ENCODE measurements at places on chromosomes 7 and 10.

- no peak for DNase-seq
Measured at GRCh38 chr10:63751836-63752235, 230.6 kb downstream of the REEP3 start.

GRCh38 chr7:53325061-53325460 lies 289.6 kb downstream of the POM121L12 start:
- no peak for DNase-seq

DNA sequence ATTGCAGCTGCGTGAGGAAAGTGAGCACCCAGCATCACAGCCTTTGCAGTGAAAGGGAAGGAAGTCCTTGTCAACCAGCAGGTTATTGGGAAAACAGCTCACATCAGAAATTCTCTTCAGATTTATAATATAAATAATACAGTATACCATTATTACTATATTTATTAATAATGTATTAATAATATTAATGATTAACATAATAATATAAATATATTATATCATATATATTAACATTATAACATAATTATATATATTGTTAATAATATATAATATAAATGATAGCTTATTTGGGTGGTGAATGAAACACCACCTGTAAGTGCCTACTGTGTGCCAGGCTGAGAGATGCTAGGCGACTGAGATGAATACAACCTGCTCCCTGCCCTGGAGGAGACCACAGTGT lies 423.0 kb downstream of the TCERG1L start:
- no peak for DNase-seq

DNA sequence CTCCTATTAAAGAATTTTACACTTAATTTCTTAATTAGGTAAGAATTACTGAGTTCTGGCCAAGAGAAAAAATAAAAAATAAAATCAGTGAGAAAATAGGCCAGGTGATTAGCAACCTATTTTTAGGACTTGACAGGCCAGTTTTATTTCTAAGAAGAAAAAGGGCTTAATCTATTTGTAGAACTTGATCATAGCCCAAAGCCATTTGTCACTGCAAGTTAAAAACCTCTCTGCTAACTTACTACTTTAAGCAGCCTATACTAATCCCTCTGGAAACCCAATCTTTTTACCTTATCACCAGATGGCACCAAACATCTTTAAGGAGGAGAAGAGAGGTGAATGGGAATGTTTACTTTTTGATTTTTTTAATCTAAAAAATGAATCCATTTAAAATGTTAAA lies 222.1 kb upstream of the RHOBTB1 start:
- DNase-seq = no peak

DNA sequence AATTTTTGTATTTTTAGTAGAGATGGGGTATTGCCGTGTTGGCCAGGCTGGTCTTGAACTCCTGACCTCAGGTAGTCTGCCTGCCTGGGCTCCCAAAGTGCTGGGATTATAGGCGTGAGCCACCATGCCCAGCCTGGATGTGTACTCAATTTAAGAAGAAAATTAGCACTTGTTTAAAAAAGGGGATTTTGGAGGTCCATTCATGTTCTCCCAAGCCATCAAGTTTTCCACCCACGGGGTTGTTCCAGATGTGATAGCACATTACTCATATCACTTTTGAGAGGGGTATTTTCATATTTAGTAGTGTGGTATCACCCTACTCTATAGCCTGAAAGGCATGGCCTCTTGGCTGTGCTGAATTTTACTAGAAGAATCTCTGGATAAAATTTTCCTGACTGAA lies 10.5 kb upstream of the SLC26A3 start:
- no peak for DNase-seq

DNA sequence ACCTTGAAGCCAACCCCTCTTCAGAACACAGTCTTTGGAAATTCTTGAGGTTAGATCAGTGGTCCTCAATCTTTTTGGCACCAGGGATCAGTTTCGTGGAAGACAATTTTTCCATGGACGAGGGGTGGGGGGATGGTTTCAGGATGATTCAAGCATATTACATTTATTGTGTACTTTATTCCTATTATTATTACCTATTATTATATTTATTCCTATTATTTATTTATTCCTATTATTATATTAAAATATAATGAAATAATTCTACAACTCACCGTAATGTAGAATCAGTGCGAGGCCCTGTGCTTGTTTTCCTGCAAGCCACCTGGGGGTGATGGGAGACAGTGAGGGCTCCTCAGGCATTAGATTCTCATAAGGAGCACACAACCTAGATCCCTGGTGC lies 17.9 kb downstream of the CAMK1D start:
- no peak for DNase-seq

DNA sequence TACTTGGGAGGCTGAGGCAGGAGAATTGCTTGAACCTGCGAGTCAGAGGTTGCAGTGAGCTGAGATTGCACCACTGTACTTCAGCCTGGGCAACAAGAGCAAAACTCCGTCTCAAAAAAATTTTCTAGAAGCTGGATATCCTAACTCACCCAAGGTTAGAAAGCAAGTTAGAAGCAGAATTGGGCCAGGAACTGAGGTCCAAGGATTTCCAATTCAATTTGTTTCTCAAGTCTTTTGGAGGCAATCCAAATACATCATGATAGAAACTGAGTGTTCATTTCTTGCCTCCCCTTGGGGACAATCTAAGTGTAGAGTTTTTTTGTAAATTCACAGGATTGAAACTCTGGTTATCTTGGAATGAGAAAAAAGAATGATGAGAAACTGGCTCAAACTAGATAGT lies 45.5 kb downstream of the LAMB1 start:
- no peak for DNase-seq

DNA sequence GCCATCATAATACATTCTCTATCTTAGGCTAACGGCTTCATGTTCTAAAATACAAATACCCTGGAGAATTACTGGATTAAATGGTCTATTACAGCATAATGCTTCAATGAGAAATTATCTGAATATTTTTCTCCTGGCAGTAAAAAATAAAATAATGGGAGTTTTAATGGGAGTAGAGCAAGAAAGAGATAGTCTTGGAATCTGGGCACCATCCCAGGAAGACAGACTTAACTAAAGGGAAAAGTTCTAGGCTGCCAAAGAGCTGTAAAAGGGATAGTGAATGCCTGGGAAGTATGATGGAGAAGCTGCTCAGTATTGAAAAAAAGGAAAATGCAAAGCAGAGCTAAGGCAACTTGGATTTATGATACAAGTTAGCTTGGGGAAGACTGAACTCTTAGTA lies 12.1 kb upstream of the SYPL1 start:
- DNase-seq = no peak

DNA sequence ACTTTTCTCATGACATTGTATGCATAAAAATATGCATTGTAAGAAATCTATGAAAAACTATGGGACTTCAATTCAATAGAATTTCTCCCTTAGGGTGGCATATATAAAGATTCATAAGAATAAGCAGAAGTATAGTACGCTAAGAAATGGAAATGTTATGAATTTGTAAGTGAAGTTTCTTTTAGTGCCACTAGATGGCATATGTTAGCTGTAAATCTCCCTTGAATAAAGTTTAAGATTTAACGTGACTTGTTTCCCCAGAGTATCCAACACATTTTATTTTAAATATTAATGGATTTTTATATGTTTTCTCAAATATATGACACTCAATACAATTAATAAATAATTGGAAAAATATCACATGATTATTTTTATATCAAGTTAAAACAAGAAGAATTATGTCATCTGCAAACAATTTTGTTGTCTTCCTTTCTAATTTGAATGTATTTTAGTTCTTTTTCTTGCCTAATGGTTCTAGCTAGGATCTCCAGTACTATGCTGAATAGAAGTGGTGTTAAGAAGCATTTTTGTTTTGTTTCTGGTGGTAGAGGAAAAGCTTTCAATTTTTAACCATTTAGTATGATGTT lies 287.2 kb downstream of the HGF start:
- DNase-seq = no peak

DNA sequence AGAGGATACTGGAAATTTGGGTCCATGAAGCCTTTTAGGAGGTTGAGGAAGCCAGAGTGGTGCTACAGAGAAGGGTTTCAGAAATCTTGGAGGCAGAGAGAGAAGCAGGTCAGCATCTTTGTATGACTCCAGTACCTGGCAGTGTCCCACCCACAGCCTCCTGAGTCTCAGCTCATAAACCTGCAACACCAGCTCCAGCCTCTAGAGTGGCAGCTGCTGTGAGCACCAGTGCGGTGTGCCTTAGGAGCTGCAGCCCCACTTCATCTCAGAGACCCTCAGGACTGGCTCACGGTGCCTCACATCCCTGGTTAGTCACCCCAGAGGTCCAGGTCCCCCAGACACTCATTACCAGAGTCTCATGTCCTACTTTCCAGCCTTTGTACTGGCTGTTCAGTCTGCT lies 84.8 kb upstream of the PRKAR2B start:
- DNase-seq = no peak

DNA sequence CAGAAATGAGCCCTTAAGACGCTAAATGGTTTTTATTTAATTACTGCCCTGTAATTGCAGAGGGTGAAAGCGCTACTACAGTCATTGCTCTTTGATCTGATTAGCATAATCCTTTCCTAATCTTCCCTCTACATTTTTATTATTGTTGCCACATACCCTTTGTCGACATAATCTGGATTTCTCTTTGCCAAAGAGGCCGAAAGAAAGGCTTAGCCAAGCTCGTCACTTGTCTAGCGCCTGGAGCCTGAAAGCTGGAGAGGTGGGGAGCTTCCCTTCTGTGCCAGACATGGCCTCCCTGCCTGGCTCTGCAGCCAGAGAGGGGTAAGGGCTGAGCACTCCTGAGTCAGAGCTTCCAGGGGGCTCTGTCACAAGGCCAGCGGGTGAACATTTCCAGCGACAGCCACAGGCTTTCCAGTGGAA lies 145.9 kb downstream of the PRKAG2 start:
- no peak for DNase-seq

GRCh38 chr10:79420974-79421688 lies 24.3 kb downstream of the ZCCHC24 start:
- no peak for DNase-seq

DNA sequence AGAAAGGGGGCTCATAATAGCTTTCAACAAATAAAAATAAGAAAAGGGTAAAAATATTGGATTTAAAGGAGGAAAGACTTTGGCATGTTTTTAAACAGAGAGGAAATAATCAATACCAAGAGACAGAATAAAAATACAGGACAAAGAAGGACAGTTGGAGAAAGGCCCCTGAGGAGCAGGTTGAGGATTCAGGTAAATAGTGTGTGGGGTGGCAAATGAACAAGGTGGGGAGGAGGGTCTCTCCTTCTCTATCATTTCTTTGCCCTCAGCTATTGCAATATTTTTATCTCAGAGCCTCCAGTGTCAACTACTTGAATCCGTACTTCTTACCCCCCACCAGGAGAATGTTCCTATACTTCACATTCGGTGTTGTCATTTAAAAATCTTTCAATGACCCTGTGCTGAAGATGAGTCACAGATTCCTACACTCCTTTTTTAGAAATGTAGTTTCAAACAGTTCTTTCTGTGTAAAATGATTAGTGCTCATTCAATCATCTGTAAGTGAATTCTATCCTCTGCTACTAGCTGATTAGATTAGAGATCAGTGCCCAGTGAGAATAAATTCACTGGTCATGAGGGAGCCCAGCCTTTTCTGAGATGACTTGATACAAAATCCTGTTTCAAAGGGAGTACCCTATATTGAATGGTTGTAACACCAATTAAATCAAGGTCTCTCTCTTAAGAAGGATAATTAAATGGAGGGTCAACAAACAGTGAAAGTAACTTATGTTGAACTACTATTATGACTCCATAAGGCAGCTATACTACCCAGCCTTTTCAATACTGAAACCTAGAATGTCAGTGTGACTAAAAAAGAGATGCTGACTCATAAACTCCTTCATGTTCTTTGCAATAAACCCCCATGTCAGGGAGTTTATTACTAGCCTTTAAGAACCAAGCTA lies 50.4 kb upstream of the WNT16 start:
- no peak for DNase-seq

DNA sequence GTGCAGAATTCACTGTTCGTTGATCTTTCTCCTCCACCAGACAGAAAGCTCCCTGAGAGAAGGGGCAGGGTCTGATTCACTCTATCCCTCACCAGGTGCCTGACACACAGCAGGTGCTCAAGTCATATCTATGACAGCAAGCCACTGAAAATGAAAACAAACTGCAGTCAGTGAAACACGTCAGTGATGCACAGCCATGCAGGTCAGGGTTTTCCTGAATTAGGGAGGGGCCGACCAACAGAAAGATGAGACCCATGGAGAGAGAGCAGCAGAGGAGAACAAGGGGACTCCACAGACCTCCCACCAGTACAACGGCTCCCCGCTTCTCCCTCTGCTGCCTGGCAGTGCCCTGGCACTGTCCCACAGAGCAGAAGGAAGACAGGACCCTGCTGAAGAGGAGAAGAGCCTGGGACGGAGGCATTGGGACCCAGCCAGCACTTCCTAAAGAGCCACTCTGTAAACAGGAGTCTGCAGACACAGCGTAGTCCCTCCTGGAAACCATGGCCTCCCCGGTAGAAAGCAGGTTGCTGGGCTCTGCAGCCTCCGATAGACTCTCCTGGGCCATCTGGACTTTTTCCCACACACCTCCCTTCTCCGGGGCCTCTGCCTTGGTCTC lies 50.3 kb downstream of the FAM53B start:
- peak; percentile 67 for DNase-seq

DNA sequence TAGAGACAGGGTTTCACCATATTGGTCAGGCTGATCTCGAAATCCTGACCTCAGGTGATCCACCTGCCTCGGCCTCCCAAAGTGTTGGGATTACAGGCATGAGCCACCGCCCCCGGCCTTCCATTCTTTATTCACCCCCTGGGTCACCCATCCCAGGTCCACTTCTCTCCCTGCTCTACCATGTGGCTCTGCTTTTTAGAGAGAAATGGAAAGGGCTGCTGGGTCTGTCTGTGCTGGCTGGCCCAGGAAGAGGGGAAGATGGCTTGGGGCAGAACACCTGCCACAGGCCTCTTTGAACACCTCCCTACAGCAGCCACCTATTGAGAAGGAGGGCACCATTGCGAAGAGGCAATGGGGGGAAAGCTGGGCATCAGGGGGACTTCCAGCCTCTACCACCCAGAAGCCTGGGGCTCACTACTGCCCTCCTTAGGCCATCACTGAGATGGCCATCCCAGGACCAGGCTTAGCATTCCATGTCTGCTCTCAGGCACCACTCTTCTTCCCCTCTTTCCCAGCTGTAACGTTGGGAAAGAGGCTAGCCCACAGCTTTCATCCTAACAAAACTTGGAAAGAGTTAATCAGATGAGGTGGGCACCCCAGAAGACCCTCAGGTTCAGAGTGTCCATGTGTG lies 256.3 kb downstream of the GRID1 start:
- DNase-seq = no peak

- DNase-seq = no peak
Measured at GRCh38 chr10:121369616-121370015, 228.6 kb downstream of the FGFR2 start.

DNA sequence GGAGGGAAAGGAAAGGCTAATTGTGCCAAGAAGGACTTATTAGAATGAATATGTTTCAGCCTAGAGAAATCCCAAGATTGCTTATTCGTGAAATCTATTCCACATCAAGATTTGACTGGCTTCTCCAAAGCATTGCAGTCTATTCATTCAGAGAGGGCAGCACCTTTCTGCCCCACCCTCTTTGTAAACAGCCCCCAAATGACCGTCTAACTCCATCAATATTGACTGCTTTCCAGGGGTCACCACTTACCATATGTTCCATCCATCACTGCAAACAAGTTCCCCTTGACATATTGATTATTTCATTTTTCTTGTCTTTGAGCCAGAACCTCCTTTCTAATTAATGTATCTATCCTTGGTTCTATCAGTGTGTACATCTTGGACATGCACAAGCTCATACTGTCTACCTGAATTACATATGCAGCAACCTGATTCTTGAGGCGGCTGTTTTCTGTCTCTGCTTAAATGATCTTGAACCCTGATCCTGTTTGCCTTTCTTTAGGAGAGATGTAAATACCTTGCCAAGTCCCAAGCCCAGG lies 44.2 kb upstream of the PTER start:
- no peak for DNase-seq
